ENCODE measurements at places on chromosomes 7 and 10. TPM values are rescaled to one million over a fixed set of nuclear protein-coding genes. Genes with fewer than 3 reads are reported as not detected.

The MGAM2 gene
- not detected for total RNA-seq

The HOXA13 gene
- 2.2 TPM for total RNA-seq

The KAZALD1 gene
- 2.6 TPM for total RNA-seq

The CCT6A gene
- total RNA-seq = 279 TPM

The CHAT gene
- not detected for total RNA-seq

The MUC3A gene
- total RNA-seq = 17.6 TPM

The FAM25A gene
- total RNA-seq = not detected

The GJC3 gene
- total RNA-seq = 0.14 TPM

The STOX1 gene
- total RNA-seq = 0.60 TPM
